ENCODE measurements at places on chromosomes 2 and 18.

DNA sequence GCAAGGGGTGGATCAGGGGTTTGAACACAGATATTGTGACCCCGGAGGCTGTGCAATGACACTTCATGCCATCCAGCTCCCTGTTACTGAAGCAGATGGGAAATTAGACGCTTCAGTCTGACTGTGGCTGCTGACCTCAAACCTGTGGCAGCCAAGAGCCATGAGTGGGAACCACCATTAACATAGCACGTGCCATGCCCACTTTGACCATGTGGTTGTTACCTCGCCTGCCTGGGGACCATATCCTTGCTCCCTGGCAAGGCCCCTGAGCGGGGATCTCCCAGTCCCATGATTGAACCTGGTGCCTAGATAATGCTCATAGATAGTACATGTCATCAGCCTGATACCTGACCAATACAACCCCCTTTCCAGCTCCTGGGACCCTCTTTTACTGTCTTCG lies 68.9 kb downstream of the CYP26B1 start:
- DNase-seq, result no peak

- DNase-seq, result no peak
These were observed 35.9 kb downstream of the CAMKMT start for GRCh38 chr2:44397447-44398175.

DNA sequence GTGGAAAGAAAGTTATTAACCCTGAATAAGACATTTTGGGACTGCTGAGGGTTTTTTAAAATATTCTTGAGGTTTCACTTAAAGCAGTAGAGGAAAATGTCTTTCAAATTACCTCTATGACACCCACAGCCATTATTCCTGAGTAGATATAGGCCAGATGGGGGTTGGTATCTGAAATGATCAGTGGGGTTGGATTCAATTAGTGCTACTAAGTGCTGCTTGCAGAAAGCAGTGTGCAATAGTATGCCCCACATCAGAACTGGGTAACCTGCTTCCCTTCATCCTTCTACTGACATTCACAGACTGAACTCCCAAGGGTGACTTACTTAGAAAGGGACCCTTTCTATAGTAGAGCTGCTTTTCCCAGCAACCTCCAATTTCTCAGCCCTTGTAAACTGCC lies 7.3 kb upstream of the ETAA1 start:
- no peak for DNase-seq

DNA sequence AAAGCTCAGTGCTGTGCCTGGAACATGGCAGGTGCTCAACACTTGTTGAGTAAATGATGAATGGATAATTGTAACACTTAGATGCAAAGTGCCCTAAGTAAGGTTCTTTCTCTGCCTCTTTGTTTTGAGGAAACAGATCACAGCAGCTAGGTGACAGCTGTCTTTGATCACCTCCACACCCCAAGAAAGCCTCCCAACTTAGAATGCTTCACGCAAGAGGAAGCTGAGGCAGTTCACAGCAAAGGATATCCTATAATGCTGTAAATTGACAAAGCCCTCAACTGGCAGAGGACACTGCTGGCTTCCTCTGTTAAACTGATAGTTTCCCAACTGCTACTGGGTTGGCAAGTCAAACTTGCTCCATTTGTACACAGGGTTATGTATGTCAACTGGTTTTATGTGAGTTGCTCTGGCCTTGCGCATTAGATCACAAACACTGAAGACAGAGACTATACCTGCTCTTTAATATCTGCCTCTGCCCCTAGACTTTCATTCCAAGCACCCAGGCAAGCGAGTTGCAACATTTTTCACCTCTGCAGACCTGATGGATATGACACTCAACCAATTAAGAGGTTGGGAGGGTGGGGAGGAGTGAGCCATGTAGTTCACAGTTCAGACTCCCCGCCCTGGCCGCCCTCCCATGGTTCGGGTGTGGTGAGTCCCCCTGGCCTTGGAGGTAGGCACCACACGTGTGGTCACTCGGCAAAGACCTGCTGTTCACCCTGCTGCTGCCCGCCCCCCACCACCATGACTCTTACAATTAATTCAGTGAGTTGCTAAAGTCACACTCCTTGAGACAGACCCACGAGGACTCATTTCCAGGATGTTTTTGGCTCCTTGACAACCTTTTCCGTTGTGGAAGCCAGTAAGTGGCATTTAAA lies 4.8 kb upstream of the MALL start:
- DNase-seq, result no peak

DNA sequence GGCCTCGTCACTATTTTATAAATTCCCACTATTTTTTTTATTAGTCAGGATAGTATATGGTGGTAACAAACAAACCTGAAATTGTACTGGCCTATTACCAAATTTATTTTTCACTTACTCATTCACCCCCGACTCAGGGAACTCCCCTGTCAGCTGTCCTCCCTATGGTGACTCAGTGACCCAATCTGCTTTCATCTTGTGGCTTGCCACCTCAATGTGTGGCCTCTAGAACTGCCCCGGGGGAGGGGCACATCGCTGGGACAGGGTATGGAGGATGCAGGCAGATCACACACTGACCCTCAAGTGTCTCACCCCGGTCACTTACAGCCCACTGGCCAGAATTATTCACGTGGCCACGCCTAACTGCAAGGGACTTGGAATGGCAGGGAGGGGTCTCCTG lies 71.6 kb downstream of the ACTR2 start:
- no peak for DNase-seq

- DNase-seq, result no peak
These were observed 782.6 kb upstream of the FSHR start for GRCh38 chr2:49936965-49937364.

- peak; percentile 25 for DNase-seq
These were observed at the start of gene DAW1 for GRCh38 chr2:227871375-227871791. Gene DAW1, plus strand, starts transcription at chr2:227871631. Its CDS starts 59 bp downstream, at chr2:227871690.

DNA sequence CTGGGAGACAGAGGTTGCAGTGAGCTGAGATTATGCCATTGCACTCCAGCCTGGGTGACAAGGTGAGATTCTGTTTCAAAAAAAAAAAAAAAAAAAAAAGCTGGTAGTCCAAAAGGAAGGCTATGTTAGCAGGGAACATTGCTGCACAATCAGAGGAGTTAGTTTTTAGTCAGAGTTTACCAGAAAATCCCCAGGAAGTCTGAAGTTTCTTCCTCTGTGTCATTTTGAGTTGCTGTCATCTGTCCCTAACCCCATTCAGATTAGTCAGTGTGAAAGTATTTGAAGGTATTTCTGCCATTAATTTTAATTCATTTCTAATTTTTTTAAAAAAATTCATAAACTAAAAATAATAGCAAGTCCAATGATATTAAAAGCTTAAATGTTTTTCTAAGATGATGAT lies 33.5 kb upstream of the CERS6 start:
- no peak for DNase-seq

GRCh38 chr2:180955101-180955500 lies 25.3 kb upstream of the UBE2E3 start:
- DNase-seq, result no peak

DNA sequence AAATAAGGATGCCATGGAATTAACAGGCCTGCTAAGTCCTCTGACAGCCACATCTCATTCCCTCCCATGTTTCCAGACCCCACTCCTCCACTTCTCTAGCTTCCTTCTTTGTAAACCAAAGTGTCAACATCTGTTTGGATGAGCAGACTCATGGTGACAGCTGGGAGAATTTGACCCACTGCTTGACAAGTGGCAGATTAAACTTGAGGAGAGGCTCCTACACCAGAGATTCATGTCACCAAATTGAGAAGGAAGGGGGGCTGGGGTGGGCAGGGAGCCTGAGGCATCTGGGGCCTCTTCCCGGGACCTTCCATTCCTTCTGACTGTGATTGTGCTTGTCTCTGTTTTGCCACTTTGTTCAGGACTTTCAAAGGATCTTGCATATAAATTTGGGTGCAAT lies 41.0 kb upstream of the IGFBP5 start:
- no peak for DNase-seq

- DNase-seq, result no peak
These were observed 36.2 kb downstream of the TNS1 start for GRCh38 chr2:217966423-217967070.

DNA sequence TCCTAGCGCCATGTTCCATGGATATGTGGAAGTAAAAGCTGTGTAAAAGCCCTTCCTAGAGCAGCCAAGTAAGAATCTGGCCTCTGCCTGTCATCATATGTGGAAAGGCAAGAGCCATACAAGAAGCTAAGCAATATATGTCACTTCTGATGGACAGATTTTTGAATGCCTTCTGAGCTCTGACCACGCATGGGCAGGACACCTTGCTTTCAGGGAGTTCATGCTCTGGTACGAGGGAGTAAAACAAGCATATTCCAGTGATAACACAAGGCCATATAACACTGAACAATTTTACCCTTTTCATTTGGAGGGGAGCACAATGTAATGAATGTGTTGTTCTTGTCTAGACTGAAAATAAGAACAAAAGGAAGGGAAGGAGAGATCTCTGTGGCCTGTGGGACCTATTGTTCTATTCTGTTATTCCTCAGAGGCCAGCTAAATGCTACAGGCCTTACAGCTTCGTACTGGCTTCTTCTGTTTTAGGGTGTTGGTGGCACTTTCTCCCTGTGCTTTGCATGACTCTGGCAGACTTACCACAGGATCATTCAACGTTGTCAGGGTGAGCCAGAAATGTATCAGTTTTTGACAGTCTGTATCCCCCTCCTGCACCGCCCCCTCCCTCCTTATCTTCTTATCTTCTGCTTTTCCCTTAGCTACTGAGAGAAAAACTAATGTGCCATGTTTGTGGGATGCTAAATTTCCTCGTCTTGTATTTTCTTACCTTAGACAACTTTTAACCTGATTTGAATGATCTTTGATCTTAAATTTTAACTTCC lies 99.5 kb downstream of the MAP4K4 start:
- no peak for DNase-seq

DNA sequence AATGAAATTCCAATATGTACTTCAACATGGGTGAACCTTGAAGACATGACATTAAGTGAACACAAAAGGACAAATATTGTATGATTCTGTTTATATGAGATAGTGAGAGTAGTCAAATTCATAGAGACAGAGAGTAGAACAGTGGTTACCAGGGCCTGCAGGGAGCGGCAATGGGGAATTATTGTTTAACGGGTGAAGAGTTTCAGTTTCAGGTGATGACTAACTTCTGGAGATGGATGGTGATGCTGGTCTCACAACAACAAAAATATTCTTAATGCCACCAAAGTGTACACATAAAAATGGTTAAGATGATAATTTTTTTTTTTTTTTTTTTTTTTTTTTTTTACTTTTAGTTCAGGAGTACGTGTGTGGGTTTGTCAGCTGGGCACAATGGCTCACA lies 109.4 kb upstream of the TMEM200C start:
- DNase-seq, result no peak

DNA sequence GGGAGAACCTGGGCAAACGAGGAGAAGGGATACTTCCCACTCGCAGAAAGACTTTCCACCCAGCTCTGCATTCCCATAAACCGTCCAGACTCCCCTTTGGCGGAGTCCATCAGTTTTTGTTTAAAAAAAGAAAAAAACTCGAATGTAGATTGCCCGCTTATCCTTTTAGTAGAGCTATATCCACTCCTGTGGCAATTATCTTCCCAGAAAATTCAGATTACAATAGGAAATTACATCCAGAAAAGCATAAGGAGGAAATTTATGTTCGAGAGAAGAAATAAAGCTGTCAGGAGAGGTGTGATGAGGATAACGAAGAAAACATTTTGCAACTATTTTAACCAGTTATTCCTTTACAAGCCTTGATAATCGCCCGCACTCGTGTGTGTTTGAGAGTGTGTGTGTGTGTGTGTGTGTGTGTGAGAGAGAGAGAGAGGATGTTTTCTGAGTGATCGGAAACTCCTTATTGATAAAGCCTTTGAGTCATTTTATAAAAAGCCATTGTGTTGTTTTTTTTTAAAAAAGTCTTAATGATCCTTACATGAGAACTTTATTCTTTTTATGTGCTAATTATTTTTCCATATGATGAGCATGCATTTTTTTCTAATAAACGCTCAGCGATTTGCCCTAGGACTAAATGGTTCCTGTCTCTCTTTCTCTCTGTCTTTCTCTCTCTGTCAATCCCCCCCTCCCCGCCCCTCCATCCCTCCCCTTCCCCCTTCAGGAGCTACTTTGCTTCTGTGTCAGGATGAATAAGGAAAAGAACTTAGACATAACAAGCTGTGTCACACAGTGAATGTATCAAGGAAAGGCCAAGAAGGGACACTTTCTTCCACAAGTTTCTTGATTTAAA lies 1.1 kb upstream of the PPP3R1 start:
- DNase-seq, result no peak

- no peak for DNase-seq
These were observed 133.9 kb downstream of the TNS1 start for GRCh38 chr2:217868911-217869334.

DNA sequence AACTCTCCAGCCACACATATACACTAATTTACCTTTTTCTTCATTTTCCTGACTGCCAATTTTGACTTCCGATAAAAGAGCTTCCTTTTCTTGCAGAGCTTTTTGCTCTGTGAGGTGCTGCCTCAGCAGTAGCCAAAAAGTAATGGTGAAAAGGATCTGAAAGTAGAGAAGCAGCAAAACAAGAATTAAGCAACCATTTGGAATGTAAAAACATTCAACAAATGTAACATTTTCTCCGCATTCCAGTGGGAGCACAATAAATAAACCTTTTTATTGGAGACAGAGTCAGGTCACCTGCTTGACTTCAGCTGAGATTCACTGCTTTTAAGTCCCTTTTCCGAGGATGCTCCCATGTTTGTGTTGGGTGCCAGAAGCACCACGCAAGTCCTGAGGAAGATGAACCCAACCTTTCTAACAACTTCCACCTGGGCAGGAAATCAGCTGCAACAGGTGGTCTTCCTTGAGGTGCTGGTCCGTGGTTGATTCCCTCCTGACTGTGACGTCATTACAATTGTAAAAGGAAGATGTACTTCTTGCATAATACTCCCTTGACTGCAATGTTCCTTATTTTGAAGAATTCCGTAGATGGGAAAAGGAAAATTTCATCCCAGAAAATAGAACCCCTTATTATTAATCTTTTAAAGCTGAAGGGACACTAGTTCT lies 265.5 kb downstream of the NAPG start:
- no peak for DNase-seq

DNA sequence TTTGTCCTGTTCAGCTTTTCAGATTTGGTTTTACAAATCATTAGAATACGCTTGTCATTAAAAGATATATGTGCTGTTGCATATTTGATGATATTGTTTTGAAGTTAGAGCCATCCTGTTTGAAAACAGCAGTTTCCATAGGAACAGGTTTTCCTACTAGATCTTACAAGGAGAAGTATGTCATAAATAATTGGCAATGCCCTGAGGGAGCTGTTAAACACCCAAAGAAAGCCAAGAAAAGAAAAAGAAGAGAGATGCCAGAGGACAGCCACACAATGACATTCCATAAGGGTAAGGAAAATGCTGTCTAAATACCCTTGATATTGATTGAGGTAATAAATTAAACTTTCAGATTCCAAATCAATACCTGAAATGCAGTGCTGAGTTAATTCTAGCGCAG lies 392.2 kb upstream of the CRIM1 start:
- DNase-seq, result no peak

DNA sequence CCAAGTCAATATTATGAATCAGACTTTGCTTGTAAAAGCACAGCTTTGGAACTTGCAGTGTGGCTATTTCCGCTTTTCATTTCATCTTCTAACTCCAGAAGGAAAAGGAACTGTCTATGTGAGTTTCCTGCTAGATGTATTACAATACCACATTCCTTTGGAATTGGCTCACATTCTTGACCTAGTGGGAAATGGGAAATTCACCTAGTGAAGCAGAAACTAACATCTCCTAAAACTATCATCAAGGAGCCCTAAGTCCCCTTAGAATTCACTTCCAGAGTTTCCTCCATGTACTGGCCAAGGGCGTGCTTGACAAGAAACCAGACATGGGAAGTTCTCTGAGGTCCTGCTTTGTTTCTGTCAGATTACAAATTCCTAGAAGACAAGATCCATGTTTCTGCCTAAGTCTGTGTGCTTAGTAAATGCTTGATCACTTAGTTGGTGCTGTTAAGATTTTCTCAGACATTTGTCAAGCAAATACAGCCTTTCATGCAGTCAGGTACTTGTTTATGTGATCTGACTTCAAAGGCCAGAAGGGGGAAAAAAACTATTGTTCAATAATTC lies 275.7 kb upstream of the FN1 start:
- DNase-seq, result no peak

Measured in substantia nigra (tissue), 51 donors.